Ovary (tissue), 10 donors: ENCODE measurements at places on chromosomes 2 and 18.

DNA sequence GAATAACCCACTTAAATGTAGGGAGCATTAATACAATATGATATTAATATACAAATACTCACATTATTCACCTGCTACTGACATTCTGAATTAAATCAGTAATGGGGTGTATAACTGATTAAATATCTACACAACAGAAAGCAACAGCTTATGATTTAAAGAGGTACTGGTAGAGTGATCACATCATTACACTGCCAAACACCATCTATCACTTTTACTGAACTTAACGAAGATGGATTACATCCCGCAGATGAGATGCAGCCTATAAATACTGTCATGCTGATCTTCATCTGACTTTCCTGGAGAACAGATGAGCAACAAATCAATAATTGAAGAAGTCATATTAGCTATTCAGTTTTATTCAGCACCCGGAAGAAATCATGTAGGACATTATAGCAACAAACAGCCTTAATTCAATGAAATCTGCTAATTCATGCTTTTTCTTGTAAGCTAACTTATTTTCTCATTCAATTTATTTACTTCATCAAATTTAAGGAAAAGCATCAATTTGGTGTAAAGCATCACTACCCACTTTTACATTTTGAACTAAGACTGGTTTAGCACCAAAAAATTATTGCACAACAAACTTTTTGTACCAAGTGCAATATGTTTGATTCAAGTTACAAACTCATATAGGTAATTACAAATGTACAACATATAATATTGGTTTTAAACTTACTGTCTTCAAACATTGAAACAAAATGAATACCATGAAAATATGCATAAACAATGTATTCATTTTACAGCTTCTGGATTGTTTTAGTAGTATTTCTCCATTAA lies 1509.0 kb downstream of the LRP1B start:
- DNase-seq, result no peak

GRCh38 chr2:111221701-111222100 lies 101.0 kb downstream of the BCL2L11 start:
- no peak for DNase-seq

GRCh38 chr2:211014376-211014775 lies 458.0 kb downstream of the CPS1 start:
- DNase-seq, result no peak

- DNase-seq, result no peak
These were observed 17.0 kb upstream of the MAP3K20 start for GRCh38 chr2:173058673-173059072.
